ENCODE measurements at places on chromosomes 2 and 18.

- no peak for DNase-seq
Measured at GRCh38 chr2:2098458-2099167, 232.5 kb downstream of the MYT1L start.

GRCh38 chr18:8849696-8850095, 144.3 kb downstream of the MTCL1 start:
- no peak for DNase-seq

DNA sequence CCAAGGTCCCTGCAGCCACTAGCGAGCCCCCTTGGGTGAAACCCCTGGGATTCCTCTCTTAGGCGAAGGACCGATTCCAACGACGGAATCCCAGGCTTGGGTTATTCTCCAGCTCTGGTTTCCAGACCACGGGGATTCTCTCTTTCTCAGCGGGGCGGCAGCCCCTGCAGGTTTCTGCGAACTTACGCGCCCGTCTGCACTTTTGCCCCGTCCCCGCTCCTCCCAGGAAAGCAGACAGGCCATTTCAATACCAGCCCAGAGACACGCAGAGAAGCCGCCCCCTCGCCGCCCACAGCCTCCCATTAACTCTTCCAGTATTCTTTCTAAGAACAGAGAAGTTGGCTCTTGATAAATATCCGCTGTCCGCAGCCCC, 1.2 kb downstream of the CBLN2 start:
- DNase-seq = no peak

- DNase-seq = no peak
Measured at GRCh38 chr2:61750624-61751023, 103.2 kb downstream of the FAM161A start.

- no peak for DNase-seq
Measured at GRCh38 chr18:74083557-74083952, 64.1 kb downstream of the FBXO15 start.

GRCh38 chr2:18362696-18363095, 197.8 kb downstream of the RDH14 start:
- DNase-seq = no peak

DNA sequence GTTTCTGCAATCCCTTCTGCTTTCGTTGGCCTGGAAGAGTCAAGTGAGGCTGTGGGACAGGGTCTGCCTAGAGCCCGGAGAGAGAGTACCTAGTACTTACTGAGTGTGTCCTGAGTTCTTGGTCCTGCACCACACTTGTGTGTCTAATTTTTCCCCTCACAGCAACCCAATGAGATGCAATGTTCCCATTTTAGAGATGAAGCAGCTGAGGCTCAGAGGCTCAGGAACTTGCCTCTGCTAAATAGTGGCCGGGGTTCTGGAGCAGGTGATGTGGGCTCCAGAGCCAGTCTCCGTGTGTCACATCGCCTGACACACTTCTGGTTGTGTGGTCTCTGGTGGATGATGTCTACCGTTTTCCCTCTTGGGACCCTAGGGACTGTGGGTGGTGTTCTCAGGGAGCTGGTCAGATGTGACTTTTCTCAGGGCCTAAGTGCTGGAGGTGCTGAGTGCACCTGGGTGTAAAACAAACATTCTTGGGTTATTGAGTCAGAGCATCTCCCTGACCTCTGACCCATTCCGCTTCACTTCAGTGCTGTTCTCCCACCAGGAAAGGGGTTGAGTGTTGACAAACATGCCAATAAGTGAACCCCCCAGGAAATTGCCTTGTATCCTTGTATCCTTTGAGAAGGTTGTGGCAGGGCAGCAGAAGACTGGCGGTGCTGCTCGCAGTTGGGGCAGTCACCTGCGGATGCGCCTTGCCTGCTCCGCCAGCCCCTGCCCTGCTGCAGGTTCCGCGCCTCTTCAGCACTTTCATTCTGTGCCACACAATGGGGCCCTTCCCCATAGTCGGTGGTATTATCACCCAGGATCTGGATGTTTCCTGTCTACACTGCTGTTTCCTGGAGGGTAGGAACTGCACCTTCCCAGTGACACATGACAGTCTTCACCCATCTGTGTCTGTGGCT, 32.1 kb downstream of the HK2 start:
- no peak for DNase-seq

GRCh38 chr2:46390036-46390435, 89.3 kb upstream of the TMEM247 start:
- no peak for DNase-seq

DNA sequence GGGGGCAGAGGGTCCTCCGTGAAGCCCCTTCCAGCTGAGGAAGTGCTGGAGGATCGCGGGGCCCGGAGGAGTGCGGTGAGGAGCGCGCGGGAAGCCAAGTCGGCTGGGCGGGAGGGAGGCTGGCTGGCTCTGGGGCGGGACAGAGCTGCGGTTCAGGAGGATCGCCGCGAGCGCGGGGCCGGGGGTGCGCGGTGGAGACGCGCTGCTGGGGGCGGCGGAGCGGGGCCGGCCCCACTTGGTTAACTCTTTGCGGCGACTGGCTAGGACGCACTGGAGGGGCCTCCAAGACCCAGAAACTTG, 464 bp downstream of the CYBRD1 start:
- DNase-seq = no peak

- DNase-seq = no peak
Measured at GRCh38 chr2:212970132-212970531, 181.3 kb downstream of the IKZF2 start.

GRCh38 chr2:60855989-60856669, 25.2 kb upstream of the REL start:
- DNase-seq = no peak

GRCh38 chr2:239109041-239109927, 261.4 kb downstream of the TWIST2 start:
- no peak for DNase-seq

- peak; percentile 27 for DNase-seq
Measured at GRCh38 chr18:33440060-33441043, at the start of gene CCDC178. Gene CCDC178 (minus strand): TSS chr18:33440721. CDS start chr18:33412088, 28,633 bp downstream.

GRCh38 chr2:101152272-101153076, 1.3 kb upstream of the TBC1D8 start:
- DNase-seq = no peak

DNA sequence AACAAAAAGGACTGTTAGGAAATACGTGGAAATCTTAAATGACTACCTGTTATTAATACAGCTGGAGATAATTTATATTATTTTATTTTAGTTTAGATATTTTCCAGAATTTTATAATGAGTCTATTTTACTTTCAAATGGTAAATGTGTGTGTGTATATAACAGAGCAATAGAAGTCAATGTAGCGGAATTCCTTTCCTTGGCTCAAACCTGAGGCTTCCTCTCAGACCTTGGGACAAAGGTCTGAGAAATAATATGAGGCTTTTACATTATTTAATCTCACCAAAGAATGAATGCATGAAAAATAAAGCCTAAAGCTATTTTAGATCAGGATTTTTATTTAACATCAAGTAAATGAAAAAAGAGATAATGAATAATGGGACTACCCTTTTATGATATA, 65.7 kb downstream of the SLC8A1 start:
- DNase-seq = no peak

- DNase-seq = no peak
Measured at GRCh38 chr18:78822171-78822948, 157.3 kb upstream of the SALL3 start.

DNA sequence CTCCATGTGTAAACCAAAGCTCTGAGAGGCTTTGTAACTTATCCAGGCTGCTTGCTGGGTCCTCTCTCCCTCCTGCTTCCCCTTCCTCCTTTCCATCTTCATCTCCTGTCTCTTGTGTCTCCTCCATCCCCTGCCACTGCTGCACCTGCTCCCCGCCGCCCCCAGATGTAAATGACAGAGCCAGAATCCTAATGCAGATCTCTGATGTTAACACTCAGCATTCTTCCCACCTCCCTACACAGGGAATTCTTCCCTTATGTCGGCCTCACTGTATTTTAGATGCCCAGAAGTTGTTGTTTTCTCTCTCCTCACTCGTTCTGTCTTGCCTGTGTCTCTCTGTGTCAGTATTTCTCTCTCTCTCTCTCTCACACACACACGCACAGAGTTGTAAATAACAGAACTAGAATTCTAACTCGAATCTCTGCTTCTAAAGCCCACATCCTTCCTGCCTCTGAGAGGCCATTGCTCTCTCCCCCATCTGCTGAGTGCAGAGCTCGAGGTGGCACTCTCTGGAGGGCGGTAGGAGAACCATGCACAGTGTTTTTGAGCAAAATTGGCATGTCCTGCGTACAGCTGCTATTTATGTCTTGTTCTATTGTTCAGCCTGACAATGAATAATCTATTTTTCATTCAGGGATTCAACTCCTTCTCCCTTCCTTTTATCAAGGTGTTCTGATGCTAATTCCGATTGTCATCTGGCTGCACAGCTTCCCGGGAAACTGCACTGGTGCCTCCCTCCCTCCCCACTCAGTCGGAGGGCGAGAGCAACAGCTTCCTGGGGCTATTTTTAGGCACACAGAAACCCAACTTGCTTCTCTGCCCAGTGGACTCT, 219.9 kb downstream of the SH3RF3 start:
- DNase-seq = no peak

- no peak for DNase-seq
Measured at GRCh38 chr2:213766465-213766901, 482.2 kb downstream of the SPAG16 start.

DNA sequence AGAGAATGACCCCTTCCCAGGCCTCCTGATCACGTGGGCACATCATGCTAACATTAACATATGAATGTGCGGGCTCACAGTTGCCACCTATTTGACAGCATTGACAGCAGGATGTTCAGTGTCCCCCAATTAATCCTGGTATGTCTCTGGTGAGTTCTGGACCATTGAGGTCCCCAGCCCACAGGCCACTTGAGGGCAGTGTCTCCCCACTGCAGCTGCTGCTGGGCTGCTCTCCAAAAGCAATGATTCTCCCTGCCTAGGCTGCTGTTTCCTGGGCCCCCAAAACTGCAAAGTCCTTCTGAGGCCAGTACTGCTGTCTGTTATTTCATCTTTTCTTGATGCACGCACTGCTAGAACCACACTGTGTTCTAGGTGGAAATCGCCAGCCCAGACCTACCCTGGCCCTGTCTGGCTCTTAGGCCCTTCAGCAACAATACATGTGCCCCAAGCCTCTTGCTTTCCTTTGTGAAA, 52.7 kb upstream of the MAPK4 start:
- DNase-seq = peak; percentile 51

DNA sequence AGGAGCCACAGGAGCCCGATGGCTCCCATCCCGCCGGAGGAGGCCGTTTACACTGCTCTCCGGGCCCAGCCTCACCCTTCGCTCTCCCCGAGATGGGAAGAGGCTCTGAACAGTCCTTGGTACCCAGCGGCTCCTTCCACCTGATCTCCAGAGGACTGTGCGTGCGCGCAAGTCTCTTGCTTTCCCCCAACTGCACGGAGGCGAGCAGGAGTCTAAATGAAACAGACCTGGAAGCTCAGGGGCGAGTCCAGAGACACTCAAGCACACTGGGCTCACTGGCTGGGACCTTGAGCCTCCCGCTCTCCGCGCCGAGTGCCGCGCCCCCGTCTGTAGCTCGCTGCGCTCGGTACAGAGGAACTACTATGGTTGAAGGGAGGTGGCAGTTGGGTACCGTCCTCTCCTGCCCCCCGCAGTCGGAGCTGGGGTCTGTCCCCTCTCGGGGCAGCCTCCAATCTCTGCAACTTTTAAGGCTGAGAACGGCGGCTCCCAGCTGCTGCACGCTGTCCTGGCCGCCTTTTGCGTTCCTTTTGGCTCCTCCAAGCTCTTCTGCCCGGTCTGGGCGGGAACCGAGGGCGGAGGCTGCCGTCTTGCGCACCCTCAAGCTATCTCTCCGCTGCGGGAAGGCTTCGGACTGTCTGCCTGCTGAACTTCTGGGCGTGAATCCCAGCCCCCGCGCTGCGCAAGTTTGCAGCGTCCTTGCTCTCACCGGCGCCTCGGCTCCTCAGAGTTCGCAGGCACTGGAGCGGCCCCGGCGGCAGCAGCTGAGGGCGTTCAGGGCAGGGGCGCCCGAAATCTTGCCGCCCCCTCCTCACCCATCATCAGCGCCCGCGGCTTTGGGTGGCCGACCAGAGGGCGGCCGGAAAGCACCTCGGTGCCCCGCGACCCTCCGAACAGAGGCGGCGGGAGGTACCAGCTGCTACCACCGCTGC, 491 bp downstream of the ALK start:
- no peak for DNase-seq

DNA sequence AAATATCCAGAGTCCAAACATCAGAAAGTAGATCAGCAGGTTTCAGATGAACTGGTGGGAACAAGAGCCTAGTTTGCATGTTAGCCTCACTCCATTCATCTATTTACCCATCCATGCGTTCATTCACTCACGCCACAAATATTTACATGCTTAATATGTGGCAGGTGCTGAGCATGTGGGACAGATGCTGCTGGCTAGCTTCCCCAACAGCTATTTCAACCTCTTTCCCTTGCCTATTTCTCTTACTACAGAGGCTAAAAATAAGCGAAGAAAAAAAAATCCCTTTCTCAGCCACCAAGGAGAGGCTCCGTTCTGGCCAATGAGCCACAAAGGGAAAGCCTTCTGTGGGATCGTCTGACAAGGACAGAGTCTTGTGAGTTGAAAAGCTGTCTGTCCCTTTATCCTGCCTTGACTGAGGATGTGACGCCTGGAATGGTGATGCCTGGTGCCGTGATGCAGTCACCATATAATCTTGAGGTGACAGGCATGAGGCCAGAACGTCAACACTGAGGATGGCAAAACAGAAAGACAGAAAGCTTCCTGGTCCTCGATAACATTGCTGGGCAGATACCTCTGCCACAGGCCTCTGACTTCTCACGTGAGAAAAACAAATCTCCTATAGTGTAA, 78.2 kb downstream of the KCTD1 start:
- no peak for DNase-seq

DNA sequence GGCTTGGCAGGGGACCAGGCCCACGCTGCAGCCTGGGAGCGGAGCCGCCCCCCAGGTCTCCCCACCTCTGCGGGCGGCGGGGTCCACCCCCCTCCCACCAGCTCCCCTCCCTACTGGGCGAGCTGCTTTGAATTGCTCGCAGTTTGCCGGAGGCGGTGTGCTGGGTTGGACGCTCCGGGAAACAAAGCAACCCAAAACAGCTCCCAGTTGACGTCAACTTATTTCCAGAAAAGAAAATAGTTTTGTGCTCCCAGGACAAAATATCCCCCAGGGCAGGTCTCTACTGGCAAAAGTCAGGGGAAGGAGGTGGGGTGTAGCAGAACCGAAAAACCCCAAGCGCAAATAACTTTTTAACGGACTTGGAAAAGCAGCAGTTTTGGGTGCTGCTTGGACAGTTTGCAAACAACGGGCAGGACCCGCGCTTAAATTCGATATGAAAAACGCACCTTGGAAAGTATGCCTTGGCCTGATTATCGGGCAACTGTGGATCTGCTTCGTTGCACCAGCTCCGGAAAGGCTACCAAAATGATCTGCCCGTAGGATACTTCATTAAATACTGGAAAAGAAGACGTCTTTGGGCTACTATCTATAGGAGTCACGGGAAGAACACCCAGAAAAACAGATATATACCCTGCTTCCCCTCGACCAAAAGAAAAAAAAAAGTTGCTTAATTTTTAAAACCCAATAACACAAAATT, 2.8 kb upstream of the KCTD1 start:
- DNase-seq = no peak

- DNase-seq = no peak
Measured at GRCh38 chr2:44119878-44120277, 48.8 kb upstream of the PPM1B start.

GRCh38 chr2:242053921-242054320, 184.4 kb downstream of the RTP5 start:
- no peak for DNase-seq
